Hematopoietic multipotent progenitor cell treated with erythropoietin and hydrocortisone succinate and interleukin-3 and kit ligand, for 8 days (in vitro differentiated cells): ENCODE measurements at places on chromosomes 7 and 10.
A peak's percentile ranks its signal among the peaks of the same experiment; 100 is the strongest.

- no peak for DNase-seq
These were observed 54.6 kb upstream of the OPN4 start for GRCh38 chr10:86599729-86600128.

DNA sequence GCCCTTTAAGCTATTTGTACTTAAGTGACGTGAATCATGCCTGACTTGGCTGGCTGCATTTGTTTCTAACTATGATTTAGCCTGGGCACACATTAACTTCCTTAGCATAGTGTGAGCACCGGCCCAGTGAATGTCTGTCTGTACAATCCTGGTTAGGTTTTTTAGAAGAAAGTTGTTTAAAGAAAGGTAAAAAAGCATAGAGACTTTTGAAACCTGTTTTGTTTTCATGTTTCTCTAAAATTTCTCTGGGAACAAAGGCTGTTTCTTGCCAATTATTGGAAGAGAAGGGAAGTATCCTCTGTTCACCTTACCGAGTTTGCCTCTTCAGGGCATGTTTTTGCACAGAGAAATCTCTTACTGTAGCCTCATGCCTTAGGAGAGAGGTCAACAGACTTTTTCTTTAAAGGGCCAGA, 42.9 kb upstream of the MET start:
- DNase-seq = no peak

DNA sequence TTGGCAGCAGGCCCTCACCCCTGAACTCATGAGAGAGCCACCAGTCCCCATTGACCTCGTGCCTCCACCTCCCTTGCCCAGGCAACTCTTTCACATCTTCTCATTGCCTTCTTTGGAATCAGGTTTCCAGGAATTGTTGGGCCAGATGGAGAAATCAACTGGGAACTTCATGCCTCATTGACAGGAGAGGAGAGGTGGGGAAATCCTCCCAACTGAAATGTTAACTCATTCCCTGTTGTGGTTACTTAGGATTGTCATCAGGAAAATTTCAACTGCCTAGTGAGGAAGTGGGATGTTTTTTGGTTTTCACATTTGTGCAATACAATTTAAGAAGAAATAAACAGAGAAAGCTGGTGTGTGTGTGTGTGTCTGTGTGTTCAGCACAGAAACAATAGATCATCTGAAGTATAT, 106.6 kb upstream of the INHBA start:
- no peak for DNase-seq

DNA sequence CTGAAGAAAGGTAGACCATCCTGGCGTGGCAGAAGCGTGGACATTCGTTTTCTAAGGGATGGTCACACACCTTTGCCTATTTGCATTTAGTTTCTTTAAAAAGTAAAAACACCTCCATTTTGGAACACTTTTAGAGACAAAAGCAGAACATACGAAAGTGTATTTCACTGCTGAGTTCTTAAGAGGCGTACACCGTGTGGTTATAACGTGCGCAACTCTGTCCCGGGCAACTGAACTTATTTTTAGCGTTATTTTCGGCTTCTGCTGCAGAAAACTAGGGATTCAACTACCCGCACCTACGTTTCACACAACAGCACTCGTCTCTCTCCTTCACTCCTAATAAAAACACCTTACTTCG, 557 bp upstream of the LSM8 start:
- DNase-seq = no peak

- no peak for DNase-seq
These were observed 571.1 kb downstream of the IPMK start for GRCh38 chr10:57696641-57697040.

- no peak for DNase-seq
These were observed 35.0 kb downstream of the KIF11 start for GRCh38 chr10:92627845-92628480.

DNA sequence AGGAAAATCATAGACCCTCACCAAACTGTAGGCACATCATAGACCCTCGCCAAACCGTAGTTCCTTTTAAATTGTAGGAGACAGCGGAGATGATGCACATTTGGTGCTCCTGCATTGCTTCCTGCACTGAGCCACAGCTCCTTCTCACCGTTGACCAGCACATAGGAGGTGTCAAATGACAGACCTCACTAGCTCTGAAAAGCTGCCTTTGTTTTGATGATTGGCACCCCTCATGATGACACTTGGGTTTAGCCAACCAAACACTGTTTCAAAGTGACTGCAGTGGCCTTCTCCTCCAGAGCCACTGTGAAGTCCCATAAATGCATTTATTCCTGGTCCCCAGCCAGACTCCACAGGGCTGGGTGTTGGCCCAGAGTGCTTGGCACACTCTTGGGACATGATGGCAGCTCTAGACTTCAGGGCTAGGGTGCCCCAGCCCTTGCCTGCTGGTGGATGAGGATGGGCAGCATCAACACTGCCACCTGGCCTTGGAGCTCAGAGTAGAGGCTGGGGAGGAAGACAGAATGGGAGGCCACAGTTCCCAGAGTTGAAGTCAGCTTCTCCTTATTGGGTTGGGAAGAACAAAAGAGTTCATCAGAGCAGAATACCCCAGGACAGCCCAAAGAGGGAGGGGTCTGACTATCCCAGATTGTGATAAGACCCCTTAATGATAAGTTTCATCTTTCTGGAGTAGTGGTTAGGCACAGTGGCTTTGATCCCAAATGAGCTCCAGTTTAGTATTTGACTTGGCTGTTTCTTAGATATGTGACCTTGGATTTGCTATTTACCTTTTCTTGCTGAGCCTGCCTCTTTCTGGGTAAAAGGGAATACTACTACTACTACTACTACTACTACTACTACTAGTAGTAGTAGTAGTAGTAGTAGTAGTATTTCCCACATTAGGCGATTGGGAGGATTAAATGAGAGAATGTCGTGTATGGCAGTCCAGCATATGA, 75.3 kb downstream of the MTPN start:
- no peak for DNase-seq

- peak; percentile 33 for DNase-seq
These were observed 65.7 kb downstream of the VWA2 start for GRCh38 chr10:114304571-114305421.

GRCh38 chr7:77553123-77553522, 16.0 kb downstream of the PTPN12 start:
- DNase-seq = no peak

- no peak for DNase-seq
These were observed 17.5 kb downstream of the PWWP2B start for GRCh38 chr10:132414402-132415016.

DNA sequence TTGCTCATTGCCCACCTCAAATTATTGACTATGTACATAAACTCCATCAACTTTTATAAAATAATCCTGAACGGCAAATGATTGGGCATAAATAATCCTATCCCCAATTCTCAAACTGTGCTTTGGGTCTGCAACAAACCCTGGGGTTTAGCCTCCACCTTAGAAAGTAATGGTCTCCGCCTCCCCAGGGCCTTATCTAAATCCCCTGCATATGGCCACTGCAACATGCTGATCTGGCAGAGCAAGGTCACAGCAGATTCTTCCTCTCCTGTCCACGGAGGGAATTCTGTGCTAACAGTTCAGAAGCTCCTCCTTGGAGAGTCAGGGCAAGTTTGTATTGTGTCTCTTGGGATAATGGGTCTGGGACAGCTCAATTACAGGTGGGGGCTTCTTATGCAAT, 18.4 kb downstream of the FXYD4 start:
- DNase-seq = peak; percentile 33

DNA sequence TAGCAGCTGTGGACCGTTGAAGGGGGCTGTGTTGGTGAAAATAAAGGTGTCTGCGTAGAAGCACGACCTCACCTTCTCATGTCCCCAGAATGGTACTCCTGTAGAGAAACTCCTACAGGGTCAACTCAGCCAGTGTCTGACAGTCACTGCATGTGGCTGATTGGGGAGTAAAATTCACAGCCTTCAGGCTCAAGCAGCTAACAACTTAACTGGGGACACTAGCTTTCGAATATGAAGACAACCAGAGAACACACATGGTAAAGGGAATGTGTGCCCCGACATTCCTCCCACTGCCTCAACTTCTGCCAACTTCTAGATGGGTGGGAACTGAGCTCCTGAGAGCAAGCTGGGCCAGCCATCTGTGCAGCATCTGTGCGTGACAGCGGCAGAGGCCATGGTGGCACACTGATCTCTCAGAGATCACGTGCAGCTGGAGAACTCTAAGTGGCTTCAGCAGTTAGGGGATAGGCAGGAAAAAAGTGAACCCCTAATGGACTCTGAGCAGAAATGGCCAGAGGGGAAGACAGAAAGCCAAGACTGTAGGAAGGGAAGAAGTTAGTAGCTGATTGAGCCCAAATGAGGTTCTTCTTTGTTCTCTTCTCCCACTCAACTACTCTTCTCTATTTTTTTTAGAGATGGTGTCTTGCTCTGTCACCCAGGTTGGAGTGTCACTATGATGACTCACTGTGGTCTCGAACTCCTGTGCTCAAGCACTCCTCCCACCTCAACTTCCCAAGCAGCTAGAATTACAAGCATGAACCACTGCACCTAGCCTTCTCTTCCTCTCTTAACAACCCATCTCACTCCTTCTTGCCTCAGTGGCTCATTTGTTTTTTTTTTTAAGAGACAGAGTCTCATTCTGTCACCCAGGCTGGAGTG, 280.8 kb downstream of the ZEB1 start:
- no peak for DNase-seq

DNA sequence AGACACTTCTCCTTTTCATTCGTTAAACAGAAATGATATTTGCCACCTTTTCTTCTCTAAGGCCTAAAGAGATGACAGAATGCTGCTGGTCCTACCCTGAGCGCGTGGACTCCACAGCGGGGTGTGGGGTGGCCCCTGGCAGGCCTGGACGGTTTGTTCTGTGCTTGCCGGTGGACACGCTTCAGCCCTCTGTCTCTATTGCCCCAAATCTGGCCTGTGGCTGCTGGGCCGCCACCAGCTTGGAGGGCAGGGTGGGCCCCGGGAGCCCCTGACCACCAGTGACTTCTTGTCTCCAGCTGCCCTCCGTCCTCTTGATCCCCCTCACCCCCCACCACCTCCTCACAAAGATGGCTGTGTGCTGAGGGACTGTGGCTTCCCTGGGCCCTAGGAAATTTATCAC, 5.7 kb downstream of the CHST3 start:
- no peak for DNase-seq

DNA sequence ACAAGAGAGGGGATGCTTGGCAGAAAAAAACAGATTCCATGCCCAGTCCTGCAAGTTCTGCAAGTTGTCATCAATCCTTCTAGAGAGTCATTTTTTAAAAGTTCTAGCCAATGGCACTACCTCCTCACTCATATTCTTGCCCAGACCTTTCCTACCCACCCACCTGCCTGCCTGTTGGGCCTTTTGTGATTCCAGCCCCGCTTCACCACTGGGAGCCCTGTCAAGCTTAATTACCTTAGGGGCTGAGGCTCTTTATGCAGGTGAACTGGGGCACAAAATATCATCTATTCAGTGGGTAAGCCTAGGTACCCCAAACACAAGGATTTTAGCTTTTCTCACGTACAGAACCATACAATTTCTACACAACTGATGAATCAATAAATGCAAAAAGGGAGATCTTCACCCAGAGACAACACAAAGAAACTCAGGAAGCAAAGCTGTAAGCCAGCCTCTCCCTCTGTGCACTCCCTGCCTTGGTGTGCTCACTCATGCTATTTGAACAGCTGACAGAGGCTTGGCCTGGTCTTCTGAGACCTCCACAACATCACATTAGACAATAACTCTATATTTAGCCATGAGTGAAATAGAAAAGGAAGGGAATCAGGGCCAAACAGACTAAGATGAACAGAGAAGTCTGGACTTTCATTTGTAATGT, 222.6 kb downstream of the HTR7 start:
- DNase-seq = no peak

DNA sequence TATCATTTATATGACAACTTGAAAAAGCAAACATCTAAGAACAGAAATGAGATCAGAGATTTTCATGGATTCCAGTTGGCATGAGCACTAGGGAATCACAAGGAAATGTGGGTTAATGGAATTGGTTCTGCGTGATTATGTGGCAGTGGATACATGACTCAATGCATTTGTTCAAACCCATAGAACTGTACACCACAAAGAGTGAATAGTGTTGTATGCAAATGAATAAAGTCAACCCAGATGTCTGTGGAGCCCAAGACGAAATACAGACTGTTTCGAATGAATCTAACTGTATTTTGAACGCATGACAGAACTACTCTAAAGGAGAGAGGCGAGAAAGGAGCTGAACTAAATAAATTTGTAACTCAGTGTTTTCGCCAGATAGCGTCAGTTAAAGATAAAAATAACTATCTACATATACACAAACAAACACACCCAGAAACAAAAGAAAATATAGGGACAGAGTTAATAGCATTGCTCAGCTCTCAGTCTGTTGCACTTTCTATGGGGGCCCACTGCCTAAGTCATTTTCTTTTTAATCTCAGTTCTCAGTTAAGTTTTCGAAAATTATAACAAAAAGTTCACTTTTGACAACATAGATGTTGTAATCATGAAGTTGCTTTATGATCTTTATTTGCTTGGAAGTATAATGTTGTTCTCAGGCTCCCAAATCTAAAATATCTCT, 636.7 kb upstream of the SEMA3D start:
- DNase-seq = no peak

DNA sequence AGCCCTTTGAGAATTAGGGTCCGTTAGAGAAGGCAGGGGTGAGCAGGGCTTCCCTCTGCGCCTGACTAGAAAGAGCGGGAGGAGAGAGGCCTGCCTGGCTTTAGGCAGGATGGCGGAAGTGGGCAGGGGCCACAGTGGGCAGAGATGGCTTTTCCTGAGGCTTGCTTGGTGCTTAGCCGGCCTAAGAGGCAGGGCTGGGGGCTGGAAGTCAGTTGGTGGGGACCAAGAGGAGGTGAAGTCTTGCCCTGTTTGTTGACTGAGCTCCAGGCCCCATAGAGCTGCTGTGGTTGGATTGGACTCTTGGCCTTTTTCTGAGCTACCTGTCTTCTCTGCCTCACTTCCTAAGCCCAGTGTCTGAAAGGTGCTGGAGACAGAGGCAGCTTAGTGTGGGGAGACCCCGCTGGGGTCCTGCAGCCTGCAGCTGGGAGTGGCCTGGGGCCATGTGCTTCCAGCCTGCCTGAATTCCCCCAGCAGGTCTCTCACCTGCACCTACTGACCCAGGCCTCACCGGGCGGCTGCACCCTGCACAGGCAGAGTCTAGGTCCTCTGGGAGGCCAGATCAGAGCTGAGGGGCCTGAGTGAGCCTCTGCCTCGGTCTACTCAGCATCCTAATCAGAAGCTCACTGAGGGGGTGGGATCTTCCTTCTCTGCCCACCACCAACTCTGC, 4.8 kb downstream of the FAM241B start:
- DNase-seq = no peak

- DNase-seq = no peak
These were observed 24.0 kb upstream of the EEPD1 start for GRCh38 chr7:36129048-36129534.

DNA sequence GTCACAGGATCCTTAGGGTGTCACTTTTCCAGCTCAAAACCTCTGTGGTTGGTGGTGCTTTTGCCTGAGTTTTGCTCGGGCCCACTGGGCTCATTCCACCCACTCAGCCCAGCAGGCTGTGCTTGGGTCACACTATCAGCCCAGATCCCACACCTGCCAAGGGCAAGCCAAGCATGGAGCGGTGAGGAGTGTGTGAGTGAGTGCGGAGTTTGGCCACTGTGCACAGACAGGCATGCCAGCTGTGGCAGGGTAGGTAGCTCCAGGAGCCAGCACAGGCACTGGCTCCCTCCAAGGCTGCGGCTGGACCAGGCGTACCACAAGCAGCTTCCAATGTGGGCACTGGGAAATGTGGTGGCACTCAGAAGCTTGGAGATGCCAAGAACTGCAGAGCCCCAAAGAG, 43.9 kb upstream of the TECTB start:
- DNase-seq = no peak
